ENCODE measurements at places on chromosomes 4 and X.

DNA sequence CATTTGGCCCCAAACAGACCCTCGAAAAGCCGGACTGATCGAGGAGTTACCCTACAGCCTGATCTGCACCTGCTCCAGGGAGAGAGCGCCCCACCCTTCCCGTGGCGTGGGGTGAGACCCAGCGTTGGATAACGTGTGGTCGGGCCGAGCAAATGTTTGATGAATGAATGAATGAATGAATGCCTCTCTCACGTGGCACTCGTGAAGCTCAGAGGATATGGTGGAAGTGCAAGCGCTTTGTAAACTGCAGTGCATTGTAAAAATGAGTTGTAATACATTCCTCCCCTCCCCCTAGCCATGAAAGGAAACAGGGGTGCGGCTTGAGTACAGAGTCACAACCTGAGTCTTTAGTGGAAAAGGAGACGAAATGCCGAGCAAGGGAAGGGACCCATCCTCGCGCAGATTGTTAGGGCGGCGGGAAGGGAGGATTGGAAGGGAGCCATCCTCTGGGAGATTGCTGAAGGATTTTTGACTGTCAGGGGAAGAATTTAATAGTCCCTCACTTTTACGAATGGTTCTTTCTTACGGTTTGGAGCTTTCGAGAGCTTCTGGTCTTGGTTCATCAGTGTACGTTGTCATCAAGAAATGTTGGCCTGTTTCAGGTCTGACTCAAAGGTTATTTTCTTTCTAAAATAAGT lies 772 bp upstream of the FBXW7 start:
- DNase-seq = no peak

GRCh38 chr4:47238667-47239066 lies 207.3 kb downstream of the GABRB1 start:
- DNase-seq = no peak

- no peak for DNase-seq
These were observed 20.3 kb downstream of the L1CAM start for GRCh38 chrX:153865685-153866084.

GRCh38 chrX:153794897-153795816 lies 689 bp downstream of the SSR4 start:
- no peak for DNase-seq

GRCh38 chrX:23788521-23788920 lies 5.5 kb downstream of the SAT1 start:
- DNase-seq = no peak

- DNase-seq = no peak
These were observed 65.7 kb downstream of the TMEM154 start for GRCh38 chr4:152613841-152614721.
